ENCODE measurements at places on chromosomes 13 and 19.

- peak; percentile 47 for DNase-seq
These were observed 483.2 kb downstream of the DIAPH3 start for GRCh38 chr13:59680429-59681024.

DNA sequence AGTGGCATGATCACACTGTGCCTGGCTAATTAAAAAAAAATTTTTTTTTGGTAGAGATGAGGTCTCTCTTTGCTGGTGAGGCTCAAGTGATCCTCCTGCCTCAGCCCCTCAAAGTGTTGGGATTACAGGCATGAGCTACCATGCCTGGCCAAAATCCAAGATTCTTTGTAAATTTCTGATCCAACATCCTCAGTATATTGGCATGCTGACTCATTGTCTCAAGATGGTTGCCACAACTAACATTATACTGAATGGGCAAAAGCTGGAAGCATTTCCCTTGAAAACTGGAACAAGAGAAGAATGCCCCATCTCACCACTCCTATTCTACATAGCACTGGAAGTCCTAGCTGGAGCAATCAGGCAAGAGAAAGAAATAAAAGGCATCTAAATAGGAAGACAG, 100.0 kb downstream of the KLF5 start:
- DNase-seq: peak; percentile 80

DNA sequence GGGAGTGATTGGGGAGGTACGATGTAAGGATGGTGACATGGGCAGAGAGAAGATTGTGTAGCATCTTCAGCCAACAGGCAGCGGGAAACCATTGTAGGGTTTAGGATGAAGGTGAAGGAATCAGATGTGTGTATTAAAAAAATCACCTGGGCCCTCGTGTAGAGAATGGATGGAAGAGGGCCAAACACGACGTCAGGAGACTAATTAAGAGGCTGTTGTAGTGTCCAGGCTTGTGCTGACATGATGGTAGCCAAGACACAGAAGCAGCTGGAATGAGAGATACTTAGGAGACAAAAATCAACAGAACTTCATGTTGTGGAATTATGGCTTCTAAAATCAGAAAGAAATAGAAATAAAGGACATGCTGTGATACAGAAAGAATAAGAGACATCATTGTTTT, 41.2 kb upstream of the ARGLU1 start:
- DNase-seq: no peak

- no peak for DNase-seq
These were observed 113.6 kb downstream of the RNF17 start for GRCh38 chr13:24877531-24877930.

DNA sequence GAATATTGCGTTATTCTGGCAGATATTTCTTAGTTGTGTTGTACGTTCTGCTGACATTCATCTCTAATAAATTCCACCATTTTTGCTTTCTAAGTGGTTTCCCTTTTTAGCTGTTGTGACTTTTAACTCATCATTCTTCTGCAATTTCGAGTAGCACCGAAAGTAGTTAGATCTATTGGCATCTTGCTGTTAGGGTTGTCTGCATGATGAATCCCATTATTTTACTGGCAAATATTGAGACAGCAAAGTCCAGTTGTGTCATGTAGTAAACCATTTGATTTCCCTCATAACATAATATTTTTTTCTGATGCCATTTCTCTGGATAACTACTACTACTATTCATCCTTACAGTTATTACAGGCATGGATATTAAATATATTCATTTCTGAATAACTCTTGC, 143.9 kb downstream of the SLITRK1 start:
- no peak for DNase-seq

GRCh38 chr13:81012031-81012430, 671.1 kb upstream of the SPRY2 start:
- no peak for DNase-seq

DNA sequence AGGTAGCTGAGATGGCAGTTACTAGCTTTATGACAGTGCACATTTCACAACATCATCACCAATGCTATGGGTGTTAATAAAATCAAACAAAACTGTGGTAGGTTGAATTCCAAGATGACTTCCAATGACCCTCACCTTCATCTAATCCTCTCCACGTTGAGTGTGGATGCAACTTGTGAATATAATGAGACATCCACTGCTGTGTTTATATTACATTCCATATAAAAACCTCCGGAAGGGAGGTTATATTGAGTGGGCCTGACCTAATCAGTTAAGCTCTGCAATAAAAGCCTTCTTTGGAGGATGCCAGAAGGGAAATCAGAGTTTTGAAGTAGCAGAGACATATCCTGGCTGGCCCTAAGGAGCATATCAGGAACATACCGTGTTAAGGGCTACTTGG, 25.6 kb upstream of the CSNK1A1L start:
- no peak for DNase-seq

- peak; percentile 10 for DNase-seq
These were observed 40.5 kb downstream of the DZIP1 start for GRCh38 chr13:95603887-95604555.

DNA sequence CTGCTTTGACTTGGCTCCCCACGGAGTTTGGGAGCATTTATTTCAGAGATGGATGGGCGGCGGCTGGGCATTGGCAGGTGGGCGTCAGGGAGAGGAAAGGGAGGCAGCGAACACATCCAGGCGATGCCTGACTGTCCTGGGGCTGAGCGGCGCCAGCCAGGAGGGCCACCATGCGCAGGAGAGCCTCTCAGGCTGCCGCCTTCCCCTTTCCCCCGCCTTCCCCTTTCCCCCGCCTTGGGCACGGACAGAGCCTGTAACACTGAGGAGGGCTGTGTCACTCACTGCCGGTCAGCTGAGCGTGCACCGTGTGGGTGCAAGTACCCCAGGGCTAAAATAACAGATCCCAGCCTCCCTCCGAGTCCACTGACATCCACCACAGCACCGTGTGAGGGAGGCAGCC, 11.4 kb downstream of the MCF2L start:
- no peak for DNase-seq

DNA sequence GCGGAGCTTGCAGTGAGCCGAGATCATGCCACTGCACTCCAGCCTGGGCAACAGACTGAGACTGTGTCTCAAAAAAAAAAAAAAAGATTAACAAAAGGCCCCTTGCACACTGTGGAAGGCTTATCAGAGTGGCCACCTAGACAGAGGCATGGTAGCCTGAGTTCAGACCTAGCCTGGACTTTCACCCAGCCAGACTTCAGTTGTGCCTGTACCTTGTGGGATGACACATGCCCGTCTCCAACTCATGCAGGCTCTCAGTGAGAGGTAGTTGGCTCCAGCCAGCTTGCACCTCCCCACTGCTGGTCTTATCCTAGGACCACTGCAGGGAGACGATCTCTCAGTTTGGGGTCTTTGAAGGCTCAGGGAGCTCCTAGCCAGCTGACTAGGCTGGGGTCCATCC, 52.2 kb downstream of the GATAD2A start:
- DNase-seq: no peak

GRCh38 chr13:113938246-113938645, 35.6 kb downstream of the C13orf46 start:
- no peak for DNase-seq

DNA sequence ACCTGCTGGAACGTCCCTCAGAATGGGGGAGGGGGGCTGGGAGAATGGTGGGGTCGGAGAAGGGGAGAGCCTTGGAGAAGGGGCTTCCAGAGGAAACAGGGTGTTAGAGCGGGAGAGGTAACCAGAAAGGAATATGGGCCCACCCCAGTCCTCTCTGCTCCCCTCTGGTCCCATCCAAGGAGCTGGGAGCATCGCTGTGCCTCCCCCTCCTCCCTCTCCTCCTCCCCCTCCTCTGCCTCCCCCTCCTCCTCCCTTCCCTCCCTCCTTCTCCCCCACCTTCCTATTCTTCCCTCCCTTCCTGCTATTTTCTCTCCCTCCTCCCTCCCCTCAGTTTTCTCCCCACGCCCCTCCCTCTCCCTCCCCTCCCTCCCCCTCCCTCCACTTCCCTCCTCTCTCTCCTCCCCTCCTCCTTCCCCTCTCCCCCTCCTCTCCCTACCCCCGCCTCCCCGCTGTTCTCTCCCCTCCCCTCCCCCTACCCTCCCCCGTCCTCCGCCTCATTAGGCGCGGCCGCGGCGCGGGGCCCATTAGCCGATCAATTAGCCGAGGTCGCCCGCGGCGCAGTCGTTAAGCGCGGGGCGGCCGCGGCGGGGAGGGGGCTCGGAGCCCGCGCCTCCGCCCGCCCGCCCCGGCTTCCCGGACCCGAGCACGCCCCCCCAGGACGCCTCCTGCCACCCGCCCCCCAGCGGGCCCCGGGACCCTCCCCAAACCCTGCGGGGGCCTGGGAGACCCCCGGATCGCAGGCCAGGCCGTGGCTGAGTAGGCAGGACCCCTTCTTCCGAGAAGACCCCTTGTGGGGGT, 15.4 kb downstream of the TLE5 start:
- no peak for DNase-seq

- DNase-seq: peak; percentile 60
These were observed 568 bp downstream of the POLR2I start for GRCh38 chr19:36113894-36114720.

DNA sequence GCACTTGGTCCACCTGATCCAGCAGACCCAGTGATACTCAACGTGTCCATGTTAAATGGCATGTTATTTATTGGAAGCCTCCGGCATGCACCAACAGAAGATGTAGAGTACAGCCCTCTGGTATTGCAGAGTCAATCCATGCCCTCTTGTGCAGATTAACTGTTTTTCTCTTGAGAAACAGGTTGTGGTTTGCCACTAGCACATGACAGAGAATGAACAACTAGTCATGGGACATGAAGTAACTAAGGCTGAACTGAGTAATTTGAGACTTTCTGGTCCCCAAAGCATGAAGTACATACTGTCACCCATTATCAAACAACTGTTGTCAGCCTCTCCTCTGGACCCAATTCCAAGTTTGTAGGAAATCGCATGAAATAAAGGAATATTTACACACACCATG, 3.2 kb downstream of the ZNF562 start:
- no peak for DNase-seq

- DNase-seq: no peak
These were observed 3.8 kb upstream of the WDR18 start for GRCh38 chr19:980133-980998.

DNA sequence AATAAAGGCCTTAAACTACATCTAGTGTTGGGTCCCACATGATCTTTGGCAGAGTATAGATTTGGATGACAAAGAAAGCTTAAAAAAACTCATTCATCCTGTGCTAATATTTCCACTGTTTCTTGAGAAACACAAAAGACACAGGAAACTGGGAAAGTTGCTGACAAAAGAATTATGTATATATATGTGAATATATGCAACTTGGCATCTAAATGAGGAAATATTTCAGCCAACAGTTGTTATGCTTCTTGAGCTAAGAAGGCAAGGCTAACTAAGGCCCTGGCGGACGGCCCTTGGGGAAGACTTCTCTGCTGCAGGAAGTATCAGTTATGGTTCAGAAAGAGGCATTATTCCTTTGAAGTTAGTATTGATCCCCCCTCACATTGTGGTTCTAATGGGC, 491.8 kb downstream of the DIAPH3 start:
- DNase-seq: no peak

DNA sequence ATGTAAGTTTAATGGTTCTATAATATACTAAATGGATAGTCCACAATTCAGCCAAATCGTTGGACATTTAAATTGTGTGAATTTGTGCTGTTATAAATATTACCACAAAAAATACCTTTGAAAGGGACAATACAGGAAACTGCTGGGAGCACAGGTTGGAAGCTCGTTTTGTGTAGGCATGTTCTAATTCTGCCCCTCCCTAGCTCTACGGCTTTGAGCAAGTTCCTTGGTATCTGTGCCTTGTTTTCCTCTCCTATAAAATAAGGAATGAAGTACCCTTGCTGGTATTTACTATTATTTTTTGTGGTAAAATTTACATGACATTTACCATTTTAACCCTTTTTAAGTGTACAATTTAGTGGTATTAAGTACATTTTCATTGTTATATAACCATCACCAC, 102.6 kb upstream of the SLC7A1 start:
- no peak for DNase-seq

DNA sequence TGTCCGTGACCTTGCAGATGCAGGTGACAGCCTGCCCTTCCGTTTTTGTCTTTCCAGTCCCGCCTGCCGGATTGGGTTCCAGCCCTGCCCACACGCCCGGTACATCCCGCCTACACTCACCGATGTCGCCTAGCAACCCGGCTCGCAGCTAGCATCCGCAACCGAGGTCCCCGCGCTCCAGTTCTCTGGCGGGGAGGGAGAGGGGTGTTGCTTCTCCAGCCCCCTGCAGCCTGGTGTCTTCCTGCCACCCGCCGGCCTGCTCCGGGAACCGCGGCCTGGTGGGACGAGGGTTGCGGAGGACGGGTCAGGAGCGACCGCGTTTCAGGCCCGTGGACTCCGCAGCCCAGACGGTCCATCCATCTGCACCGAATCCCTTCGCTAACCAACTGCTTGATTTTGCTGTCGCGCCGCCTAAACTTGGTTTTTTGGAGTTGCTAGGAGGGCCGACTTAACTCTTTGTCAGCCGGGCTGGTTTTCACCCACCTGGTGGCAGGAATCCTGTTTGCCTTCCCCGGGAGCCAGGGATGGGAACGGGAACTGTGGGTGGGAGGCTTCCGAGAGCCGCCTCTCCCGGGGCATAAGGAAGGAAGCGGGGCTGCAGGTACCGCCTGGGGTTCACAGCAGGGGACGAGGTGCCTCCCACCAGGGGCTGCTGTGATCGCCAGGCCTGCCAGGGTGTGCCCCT, 15.4 kb upstream of the MATK start:
- DNase-seq: peak; percentile 45

DNA sequence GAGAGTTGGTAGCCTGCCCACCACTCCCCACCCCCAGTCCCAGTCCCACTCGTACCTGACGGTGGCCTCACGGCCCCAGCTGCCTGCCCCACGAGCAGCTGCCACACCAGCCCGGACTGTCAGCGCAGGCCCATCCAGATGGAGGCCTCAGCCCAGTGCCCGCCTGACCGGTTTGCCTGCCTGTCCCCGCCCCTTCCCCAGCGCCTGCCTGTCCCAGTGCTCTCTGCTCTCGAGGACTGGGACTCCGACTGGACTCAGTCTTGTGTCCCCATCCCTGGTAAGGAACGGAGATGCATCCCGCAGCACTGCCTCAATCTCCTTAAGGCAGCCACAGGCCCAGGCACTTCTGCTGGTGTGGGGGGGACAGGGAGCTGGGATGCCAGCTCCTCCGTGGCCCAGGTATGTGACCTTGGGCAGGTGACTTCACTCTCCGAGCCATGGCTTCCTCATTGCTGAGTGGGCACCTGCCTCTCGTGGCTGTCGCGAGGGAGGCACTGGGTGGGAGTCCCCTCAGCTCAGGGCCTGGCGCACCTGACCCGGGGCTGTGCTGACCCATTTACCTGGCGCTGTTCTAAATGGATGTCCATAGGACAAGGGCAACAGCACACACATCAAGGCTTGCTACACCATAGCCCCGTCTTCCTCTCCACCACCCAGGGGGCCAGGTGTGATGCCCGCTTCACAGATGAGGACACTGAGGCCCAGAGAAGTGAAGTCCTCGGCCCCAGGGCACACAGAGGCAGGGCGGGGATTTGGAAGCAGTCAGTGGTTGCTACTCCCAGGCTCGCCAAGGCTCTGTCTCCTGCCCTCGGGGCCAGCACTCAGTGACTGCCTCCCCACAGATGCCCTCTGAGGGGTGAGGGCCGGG, at the start of gene NKPD1:
Gene NKPD1 (minus strand): TSS at position 113 of the 868 bp plus-strand sequence. CDS start 832 bp downstream, outside the sequence.
- peak; percentile 43 for DNase-seq
